Bone marrow (tissue), 2 donors: ENCODE measurements at places on chromosomes 2 and 18.
A peak's percentile ranks its signal among the peaks of the same experiment; 100 is the strongest.

GRCh38 chr2:118221536-118222272, 133.4 kb downstream of the INSIG2 start:
- peak; percentile 63 for DNase-seq

- DNase-seq, result no peak
These were observed 16.4 kb upstream of the NMS start for GRCh38 chr2:100453853-100454252.

DNA sequence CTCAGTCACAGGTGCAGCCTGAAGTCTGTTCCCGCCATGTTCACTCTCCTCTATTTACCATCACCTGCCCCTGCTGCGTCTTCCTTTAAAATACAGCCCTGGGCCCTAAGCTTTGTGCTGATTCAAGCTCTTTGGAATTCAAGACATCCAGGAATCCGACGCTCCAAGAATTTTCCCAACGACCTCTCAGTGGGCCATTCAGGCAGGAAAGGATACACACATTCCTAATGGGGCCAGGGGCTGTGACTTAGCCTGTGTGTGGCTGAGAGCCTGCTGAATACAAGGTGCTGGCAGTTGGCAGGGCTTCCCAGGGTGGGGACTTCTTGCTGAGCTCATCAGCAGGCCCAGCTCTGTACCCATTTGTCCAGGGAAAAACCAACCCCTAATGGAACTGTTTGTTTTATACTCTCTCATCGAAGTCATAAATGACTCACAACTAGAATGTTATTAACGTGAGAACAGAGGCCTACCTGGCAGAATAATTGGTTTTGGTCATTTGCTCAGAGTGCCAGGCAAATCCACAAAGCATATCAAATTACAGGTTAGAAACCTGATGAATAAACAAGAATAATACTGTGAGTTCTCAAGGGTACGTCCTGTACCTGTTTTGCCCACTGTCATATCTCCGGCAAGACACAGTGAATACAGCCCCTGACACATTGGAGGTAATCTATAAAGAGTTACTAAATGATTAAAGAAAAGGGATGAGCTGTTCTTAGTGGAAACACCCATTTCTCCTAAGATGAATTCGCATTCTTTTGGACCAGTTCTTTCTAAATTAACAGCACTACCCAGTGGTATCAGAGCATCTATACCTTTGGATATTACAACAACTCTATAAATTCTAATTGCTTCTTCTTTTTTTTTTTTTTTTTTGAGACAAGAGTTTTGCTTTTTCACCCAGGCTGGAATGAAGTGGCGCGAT, 12.6 kb upstream of the KCMF1 start:
- DNase-seq, result no peak

- no peak for DNase-seq
These were observed 22.4 kb downstream of the CRYGD start for GRCh38 chr2:208101716-208102631.

- DNase-seq, result no peak
These were observed 79.2 kb downstream of the SETBP1 start for GRCh38 chr18:44759925-44760342.

DNA sequence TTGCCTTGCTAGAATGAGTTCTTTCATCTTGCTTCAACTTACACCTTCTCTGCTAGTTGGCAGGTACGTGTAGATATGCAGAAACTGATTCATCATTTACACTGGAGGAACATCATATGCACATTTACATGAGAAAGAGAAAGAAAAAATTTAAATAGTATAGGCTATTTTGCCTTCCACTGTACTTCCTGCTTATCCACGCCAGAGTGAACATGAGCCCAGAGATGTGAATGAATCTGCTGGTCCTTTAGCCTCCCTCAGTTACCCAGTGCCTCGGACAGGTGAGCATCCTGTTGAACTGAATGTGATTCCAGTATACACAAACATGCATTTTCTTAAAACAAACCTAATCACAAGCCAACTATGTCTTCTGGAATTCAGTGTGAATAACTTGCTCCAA, 83.6 kb downstream of the SESTD1 start:
- no peak for DNase-seq

- DNase-seq, result no peak
These were observed 58.4 kb upstream of the CDCA7 start for GRCh38 chr2:173296235-173296634.

DNA sequence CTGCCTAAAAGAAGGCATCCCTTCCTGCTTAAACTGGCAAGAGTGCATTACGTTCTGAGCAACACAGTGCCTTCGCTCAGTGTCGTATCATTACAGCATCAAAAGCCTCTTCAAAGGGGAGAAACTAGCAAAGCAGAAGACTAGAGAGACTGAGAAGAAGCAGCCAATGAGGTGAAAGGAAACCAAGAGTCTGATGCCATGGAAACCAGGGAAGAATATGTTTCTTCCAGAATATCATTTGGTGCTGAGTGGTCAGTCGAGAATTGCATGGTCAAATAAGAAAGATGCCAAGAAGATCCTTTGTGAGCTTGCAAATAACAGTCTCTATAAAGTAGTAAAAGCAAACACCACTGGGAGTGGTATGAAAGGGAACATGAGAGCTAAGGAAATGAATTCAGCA, 312.1 kb upstream of the CHST9 start:
- no peak for DNase-seq

DNA sequence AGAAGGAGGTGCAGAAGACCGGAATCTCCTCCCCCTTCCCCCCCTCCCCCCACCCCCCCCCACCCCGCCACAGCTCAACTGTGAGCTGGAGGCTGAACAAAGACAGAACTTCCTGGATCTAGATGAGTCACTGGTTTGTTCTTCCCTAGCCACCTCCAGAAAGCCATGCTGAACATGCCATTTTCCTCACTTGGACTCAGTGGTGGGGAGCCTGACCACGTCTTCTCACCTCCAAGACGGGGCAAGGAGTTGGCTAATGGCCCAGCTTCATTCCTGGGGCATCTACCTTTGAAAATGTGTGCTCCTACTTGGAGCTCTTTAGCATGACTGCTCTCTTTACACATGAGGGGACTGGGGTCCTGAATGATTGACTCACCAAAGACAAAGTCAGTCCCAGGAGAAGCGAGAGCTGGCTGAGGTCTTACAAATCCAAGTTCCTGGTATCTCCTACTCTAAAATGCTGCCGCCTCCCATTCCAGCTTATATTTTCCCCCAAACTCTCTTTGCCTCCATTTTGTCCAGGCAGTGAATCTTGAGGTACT, 22.6 kb upstream of the FZD5 start:
- DNase-seq, result no peak

DNA sequence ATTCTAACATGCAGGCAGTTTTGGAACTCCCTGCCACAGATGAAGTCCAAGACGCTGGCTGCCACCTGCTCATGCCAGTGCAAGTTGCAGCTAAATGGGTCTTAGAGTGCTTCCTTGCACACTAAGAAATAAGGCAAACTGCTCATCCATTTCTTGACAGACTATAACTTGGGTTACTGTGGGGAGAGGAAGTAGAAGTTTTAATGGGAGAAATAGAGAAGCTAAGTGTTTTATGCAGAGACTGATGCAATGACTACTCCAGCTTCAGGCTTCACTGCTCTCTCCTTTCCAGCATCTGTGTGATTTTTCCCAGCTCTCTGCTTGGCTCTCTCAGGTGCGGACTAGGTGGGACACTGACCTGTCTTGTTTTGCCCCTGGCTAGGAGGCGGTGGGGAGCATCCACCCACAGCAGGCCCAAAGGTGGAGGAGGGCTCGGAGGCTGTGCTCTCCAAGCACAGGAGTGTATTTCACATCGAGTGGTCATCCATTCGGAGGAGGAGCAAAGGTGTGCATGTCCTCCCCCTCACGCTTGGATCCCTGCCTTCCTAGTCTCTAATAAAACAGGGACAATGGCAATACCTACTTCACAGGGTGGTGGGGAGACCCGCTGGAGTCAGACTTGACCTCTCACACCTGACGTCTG, 48.2 kb downstream of the SLC14A2 start:
- DNase-seq, result no peak

GRCh38 chr18:54906331-54907185, 52.7 kb downstream of the CCDC68 start:
- DNase-seq, result no peak

- DNase-seq, result no peak
These were observed 42.4 kb downstream of the ITGB1BP1 start for GRCh38 chr2:9380702-9381628.

DNA sequence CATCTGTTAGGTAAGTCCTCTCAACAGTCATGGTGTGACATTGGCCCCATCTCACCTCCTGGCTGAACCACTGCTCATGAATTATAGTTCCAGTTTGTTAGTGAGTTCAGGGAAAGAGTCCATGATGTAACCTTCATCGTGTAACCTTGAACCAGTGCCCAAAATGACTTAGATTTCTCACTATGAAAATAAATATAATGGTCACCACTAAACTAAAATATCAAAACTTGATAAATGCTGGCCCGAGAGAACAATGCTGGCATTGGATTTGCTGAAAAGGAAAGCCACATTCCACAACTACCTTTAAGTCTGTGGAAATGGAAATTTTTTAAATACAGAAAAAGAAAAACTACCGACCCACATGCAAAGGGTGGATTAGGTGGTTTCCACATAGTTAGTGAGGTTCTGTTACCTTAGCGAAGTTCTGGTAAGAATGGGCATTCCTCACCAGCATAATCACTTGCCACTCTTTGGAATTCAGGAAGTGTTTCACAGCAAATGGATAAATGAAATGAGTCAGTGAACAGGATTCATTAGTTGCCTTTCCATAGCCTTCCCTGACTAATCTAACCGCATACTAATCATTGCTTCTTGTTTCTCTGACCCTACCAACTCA, 133.9 kb upstream of the CTAGE1 start:
- DNase-seq, result no peak

DNA sequence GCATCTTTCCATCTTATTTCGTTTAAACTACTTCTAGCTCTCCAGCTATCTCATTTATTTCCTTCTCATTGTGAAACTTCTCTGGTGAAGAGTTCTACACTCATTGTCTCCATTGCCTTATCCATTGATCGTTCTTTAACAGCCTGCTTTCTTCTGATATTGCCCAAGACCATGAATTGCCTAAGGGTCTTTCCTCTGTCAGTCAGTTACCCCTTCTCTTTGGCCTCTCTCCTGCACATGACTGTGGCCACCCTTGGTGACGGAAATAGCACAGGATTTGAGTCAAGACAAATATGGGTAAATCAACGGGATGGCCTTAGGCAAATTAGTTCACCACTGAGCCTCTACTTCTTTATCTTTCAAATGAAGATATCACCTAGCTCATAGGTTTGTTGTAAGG, 26.6 kb downstream of the NHEJ1 start:
- no peak for DNase-seq

GRCh38 chr2:30932870-30933269, 125.6 kb upstream of the CAPN13 start:
- no peak for DNase-seq

DNA sequence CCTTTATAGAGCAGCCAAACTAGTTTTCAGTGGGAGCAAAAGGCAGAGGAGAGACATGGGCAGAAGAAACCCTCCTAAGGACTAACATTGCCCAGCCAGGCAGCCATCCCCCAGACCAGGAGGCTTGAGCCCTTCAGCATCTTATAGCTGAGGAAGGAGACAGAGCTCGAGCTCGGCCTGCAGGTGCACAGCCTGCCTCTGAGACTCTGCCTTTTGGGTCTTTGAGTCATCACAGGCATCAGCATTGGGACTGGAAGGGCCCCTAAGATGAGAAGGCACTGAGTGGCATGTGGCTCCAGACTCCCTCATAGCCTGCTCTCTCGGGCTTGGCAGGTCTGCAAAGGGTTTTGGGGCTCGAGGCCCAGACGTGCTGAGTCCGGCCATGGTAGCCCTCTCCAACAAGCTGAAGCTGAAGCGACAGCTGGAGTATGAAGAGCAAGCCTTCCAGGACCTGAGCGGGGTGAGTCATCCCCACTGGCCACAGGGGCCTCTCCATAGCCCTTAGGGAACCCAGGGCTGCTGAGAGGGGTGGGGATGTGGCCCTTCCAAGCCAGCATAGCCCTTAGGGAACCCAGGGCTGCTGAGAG, 84.1 kb downstream of the EPAS1 start:
- no peak for DNase-seq

DNA sequence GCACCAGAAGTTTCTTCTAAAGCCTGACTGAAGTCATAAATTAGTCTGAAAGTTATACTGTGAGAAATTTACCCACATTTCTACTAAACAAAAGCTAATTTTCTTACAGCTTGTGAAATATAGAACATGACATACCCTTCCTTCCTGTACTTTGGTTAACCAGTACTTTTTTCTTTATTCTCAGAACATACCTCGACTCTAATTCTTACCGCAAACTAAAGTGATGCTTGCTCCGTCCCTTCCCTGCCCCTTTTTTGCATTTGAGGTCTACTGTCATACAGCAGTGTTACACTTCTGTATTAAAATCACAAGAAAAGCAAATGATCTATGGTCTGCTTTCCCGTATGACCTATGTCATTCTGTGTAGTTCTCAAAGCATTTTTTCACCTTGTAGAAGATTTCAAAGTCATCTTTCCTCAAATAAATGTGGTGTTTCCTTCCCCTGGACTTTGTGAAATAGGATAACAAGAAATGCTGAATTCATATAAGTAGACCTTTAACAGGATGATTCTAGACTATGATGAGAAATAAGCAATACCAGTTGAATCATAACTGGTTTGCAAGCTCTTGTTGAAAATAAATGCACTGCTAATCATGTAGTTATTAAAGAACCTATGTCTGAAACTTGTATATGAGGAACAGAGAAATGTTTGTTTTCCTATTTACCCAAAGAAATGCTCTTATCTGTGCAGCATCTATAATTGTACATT, 30.4 kb downstream of the CYTIP start:
- peak; percentile 94 for DNase-seq

- DNase-seq, result no peak
These were observed 296.9 kb upstream of the CDH19 start for GRCh38 chr18:66900837-66901236.

DNA sequence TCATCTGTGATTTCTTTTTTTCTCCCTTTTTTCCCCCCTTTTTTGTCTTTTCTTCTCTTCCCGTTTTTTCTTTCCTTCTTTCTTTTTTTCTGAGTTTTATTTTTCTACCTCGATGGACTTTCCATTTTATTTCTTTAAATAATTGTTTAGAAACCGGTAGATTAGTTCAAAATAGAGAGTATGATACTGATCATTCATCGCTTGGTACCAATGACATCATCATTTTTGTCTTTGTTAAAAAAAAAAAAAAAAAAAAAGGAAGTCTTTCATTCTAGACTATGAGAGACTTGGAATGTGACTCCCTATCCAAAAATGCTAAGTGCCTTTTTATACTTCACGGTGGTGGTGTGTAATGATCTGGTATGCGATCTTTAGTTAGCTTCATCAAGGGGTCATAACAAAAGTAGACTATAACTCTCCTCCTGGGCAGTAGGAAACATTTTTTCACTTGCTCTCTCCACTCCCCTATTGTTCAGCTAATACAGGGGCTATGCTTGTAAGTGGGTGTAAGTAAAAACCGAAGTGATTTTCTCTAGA, 1517.5 kb upstream of the ZEB2 start:
- no peak for DNase-seq
